Daoy (cell line): ENCODE measurements at places on chromosomes 11 and 22.

- DNase-seq = no peak
Observed at GRCh38 chr11:66491315-66491935, 11.2 kb downstream of the DPP3 start.

DNA sequence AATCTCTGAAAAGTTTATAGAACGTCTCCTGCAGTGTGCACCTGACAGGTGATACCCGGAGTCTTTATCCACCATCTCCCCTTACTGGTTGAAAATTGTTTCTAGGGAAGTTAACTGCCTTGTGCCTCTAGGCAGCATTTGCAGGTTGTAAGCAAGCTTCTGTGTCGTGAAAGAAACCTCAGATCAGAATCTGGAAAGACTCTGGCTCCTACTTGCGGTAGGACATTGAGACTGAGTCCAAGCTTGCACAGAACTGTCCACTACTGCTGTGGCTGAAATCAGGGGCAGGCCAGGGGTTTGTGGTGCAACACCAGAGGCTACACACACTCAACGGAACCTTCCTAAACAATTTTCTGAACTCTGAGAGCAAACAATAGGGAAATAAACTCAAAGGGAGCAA is 34.8 kb upstream of the MYOD1 start:
- DNase-seq = no peak

DNA sequence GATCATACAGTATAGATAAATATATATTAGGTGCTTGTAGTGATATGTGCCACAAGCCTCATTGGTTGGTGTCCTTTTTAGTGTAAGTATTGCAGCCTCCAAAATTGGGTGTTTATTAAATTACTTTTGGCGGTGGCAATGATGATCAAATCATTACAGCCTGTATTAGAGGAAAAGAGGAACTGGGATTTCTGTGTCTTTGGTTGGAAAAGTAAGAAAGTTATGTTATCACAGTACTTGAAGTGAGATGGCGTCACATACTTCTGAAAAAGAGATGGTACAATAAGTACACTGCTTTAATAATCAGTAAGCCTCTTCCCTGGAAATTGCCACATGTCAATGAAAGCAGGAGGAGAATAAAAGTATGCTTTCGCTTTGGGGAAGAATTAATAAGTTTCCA is 523 bp upstream of the MPZL3 start:
- no peak for DNase-seq

- no peak for DNase-seq
Observed at GRCh38 chr11:14775897-14776296, 116.1 kb downstream of the CYP2R1 start.

DNA sequence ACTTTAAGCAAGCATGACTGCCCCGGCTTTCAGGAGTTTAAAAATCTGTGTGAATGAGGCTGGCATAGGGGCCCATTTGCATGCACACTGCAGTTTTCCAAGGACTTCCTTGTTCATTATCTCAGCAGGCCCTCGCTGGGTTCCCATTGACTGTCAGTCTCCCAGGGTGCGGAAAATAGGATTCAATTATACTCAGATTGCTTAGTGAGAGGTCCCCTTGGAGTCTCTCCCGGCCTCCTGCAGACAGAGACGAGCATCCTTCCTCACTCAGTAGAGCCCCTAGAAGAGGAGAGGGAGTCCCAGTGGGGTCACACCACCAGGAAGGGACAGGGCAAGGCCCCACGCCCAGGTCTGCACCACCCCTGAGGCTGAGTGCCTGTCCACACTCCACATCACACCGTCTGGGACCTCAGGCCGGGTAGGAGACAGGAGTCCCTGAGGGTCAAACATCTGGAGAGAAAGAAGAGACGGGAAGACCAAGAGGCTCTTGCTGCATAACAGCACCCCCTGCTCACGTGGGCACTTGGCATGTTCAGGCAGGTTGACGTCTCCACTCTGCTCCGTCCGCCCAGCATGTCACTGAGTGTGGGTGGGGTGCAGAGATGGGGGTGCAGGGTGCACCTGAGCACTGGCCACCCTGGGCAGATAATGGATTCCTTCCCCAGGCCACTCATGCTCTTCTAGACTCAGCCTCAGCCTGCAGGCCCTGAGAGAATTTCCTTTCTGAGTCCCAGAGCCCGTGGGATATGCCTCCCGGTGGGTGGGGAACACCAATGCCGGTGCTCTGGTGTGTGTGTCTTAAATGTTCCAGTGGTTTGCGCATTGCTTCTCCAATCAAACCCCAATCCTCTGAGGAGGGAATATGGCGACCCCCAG is 58.8 kb downstream of the MCM5 start:
- DNase-seq = no peak

GRCh38 chr11:64092111-64092760 is 56.5 kb downstream of the FLRT1 start:
- DNase-seq = no peak

- DNase-seq = no peak
Observed at GRCh38 chr22:19885841-19886592, 31.3 kb upstream of the GNB1L start.

DNA sequence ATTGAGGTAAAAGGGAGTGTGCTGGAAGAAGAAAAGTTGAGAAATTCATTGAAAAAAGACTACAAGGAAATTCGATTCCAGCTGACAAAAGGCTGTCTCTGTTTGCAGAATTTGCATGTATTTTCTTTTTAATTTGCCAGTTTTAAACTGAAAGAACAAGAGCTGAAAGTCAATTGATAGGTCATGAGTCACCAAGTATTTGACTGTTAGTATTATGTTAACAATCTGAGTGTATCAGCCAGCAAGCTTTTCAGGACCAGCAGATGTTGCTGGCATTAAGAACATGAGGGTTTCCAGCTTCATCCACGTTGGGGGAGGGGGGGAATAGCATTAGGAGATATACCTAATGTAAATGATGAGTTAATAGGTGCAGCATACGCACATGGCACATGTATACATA is 726.7 kb downstream of the METTL15 start:
- peak; percentile 64 for DNase-seq

- no peak for DNase-seq
Observed at GRCh38 chr11:17171343-17171742, 36.4 kb downstream of the PIK3C2A start.

- DNase-seq = no peak
Observed at GRCh38 chr11:73072935-73073481, 69.1 kb downstream of the FCHSD2 start.

GRCh38 chr22:32815943-32816342 is 14.4 kb downstream of the TIMP3 start:
- no peak for DNase-seq

GRCh38 chr11:40401132-40401853 is 1058.2 kb downstream of the LRRC4C start:
- DNase-seq = no peak
